ENCODE measurements at places on chromosomes 2 and 18.

DNA sequence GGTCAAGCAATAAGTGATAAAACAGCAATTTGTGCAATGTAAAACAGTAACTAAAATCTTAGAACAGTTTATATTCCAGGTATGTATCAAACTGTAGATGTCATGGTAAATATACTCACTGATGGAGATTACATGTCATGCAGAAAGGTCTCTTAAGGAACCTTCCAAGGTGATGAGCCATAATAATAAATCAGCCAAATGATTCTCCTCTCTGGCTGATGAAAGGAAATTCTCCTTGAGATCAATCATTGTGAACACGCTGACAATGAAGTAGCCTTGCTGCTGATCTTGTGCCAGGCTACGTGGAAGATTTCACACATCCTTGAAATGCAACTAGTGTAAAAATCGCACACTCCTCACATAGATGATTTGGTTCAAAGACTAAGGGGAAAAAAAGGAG, 392.5 kb upstream of the CDH7 start:
- DNase-seq, result no peak

DNA sequence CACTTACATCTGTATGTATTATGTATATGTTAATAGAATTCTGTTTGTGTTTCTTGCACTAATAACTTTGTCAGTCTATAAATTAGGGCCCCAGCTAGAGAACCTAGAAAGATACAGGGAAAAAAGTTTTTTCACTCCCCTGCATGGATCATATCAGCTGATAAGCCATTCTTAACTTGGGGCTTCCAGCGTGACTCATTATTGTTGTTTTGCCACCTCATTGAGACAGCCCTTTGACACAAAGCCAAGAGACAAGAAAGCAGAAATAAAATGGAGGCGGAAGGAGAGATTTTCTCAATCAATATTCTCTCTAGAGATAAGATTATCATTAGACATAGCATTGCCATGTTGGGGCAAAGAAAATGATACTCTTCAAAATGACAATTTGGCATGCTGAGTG, 93.4 kb downstream of the AKAIN1 start:
- DNase-seq, result no peak

- no peak for DNase-seq
Measured at GRCh38 chr2:12763486-12763885, 46.8 kb downstream of the TRIB2 start.

- no peak for DNase-seq
Measured at GRCh38 chr2:241501099-241501541, 7.3 kb downstream of the STK25 start.

GRCh38 chr2:73825408-73825807, 3.4 kb upstream of the STAMBP start:
- DNase-seq, result no peak

- DNase-seq, result no peak
Measured at GRCh38 chr2:120481446-120482194, 135.7 kb downstream of the INHBB start.

DNA sequence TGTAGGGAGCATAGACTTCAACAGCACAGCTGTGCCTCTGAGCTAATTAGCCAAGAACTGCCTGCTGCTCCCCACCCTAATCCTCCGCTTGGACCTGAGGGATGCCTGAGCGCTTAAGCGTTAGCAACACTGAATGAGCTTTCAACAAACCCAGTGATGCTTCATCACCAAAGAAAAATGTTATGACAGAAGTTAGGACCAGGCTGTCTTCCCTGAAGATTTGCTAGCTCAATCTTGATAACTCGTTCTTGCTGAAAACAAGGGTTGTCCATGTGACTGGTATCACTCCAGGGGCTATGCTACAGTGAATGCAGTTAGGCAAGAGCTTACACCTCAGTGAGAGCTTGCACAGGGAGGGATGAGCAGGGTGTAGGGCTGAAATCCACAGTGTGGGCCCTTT, 190.7 kb upstream of the SIX2 start:
- DNase-seq, result no peak

GRCh38 chr2:241375300-241375699, 19.2 kb downstream of the FARP2 start:
- DNase-seq, result no peak

- no peak for DNase-seq
Measured at GRCh38 chr2:215832791-215833190, 180.6 kb downstream of the MREG start.

GRCh38 chr2:150438654-150439053, 48.8 kb downstream of the RND3 start:
- no peak for DNase-seq

DNA sequence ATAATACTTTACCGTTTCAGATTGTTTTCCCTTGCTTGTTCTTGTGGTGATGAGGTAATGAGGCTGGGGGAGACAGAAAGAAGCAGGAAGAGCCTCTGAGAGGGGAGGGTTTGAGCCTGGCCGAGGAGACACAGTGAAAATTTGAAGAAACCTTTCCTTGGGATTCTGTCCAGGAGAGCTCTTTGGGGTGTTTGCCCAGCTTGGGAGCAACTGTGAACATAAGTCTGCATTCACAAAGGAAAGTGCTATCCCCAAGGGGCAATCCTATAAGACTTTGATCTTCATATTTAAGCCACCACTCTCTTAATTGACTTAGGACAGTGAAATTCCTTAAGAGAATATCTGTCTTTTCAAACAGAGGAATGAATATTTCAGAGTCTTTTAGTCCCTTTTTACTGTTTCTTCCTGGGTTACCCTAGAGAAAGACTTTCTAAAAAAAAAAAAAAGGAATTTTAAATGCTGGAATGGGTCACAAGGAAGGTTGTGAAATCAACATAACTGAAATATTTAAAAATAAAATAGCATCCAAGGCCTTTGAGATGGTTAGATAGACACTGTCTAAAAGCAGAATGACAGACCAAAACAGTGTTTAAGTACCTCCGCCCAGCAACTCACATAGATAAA, 52.5 kb upstream of the STAM2 start:
- no peak for DNase-seq

- no peak for DNase-seq
Measured at GRCh38 chr2:191166111-191166755, 15.4 kb upstream of the STAT4 start.

DNA sequence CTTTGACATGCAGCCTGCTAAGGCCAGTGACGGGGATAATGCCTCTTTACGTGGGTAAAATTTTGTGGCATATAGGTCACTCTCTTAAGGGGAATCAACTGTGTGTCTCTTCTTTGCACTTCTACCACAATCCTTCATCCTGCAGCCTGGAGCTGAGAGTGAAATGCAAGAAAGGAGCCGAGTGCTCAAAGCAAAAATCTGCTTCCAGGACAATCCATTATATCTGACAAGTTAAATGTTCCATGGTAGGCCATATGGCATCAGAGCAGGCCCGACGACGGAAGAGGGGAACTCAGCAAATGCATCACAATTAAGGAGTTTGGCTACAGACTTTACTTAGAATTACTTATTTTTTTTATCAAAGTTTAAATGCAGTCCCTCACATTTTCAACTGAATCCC, 171.2 kb downstream of the TCF4 start:
- DNase-seq, result no peak

DNA sequence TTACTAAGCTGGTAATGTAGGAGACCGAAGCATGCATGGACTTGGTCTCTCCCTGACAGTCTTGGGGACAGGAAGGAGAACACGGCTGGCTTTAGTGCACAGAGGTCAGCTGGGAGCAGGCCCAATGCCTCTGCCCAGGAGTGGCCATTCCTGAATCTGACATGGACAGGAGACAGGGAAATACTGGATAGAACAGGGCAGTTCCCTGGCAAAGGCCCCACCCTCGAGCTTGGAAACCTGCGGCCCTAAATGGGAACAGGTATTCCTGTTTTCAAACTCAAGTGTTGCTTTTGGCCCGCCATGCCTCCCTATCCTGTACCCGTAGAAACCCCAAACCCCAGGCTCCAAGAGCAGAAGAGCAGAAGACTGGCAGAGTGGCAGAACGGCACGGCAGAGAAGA, 107.4 kb downstream of the ZNF516 start:
- DNase-seq, result no peak

Data from naive B cell (primary cell).